Fibroblast of the aortic adventitia (primary cell): ENCODE measurements at places on chromosomes 13 and 19. TPM values are rescaled to one million over a fixed set of nuclear protein-coding genes. Genes with fewer than 3 reads are reported as not detected.

APLP1 gene
- total RNA-seq: 4.1 and 8.6 TPM in 2 replicates

ZNF708 gene
- total RNA-seq: 8.8 and 15.9 TPM in 2 replicates

SRRM5 gene
- 0.09 TPM in 1 of 2 replicates, not detected in the other for total RNA-seq

YJEFN3 gene
- 0.45 and 1.4 TPM in 2 replicates for total RNA-seq

ZNF579 gene
- total RNA-seq: 4.4 and 7.9 TPM in 2 replicates
